ENCODE measurements at places on chromosomes 2 and 18. TPM values are rescaled to one million over a fixed set of nuclear protein-coding genes. Genes with fewer than 3 reads are reported as not detected.

RTP5 gene
- not detected for total RNA-seq

MC5R gene
- not detected for total RNA-seq

TTR gene
- not detected for total RNA-seq

IL18R1 gene
- total RNA-seq: 11.0 TPM

DNA sequence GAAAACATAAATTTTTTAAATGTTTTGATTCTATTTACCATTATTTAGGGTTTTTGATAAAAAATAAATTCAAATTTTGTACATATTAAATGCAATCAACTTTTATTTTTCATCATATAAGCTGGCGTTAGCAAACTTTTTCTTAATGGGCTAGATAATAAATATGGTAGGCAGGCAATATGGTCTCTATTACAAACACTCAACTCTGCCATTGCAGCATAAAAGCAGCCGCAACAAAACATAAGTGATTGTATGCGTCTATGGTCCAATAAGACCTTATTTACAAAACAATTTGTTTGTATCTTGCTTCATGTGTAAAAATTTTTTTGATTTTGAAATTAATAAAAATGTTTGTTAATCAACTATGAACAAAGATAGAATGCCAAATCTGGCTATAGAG is 116.8 kb upstream of the GLI2 start:
- no peak overlapping the region for H3K4me3 ChIP-seq
- no peak for DNase-seq
- no peaks in the 10 kb centered on the region for H3K27me3 ChIP-seq
- no peak overlapping the region for H3K27ac ChIP-seq
- no peaks in the 10 kb centered on the region for H3K36me3 ChIP-seq
- no peaks in the 10 kb centered on the region for H3K4me1 ChIP-seq

DNA sequence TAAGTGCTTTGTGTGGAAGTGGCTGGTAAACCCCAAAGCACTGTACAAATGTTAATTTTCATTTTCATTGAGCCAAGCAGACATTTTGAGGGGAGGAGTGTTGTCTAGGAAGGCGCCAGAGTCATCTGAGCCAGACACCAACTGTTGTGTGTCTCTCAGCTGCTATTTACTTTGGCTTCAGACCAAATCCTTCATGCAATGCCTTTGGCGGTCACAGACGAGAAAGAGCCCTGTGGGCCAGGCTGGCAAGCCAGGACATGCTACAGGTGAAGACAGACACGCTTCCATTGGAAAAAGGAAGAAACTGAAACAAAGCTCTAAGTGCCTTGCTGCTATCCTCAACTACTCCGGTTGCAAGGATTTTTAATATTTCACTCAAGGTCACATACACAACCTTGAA is 115.4 kb upstream of the CDC42EP3 start:
- no peak overlapping the region for H3K27ac ChIP-seq
- H3K4me1 ChIP-seq: peaks cover 2% of the 10 kb centered on the region
- H3K4me3 ChIP-seq: no peak overlapping the region
- H3K27me3 ChIP-seq: no peaks in the 10 kb centered on the region

GRCh38 chr2:218988164-218988563 is 3.2 kb upstream of the FEV start:
- H3K27ac ChIP-seq: no peak overlapping the region
- H3K4me3 ChIP-seq: no peak overlapping the region
- peak; percentile 31 for DNase-seq
- H3K27me3 ChIP-seq: no peaks in the 10 kb centered on the region
- H3K4me1 ChIP-seq: no peaks in the 10 kb centered on the region

DNA sequence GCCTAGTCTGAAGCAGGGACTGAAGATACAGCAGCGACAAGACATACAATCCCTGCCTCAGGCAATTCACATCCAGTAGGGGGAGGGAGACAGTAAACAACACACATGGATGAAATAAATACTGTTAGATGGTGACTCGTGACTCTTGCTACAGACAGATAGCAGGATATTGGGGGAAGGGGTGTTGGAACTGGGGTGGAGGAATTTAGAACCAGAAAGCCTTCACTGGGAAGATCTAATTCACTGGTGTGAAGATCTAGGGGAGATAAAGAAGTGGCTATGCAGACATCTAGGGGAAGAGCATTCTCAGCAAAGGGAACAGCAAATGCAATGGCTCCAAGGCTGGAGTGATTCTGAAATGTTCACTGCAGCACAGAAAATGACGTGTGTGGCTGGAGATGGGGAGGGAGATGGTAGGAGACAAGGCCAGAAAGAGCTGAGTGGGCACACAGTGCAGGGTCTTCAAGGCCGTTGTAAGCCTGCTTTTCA is 52.6 kb upstream of the TMEM163 start:
- H3K4me1 ChIP-seq: no peaks in the 10 kb centered on the region
- DNase-seq: no peak
- no peak overlapping the region for H3K27ac ChIP-seq
- no peaks in the 10 kb centered on the region for H3K36me3 ChIP-seq
- no peaks in the 10 kb centered on the region for H3K27me3 ChIP-seq

GRCh38 chr2:206713746-206714145 is 4.5 kb downstream of the DYTN start:
- H3K4me1 ChIP-seq: no peaks in the 10 kb centered on the region
- H3K27me3 ChIP-seq: peaks cover 2% of the 10 kb centered on the region
- no peaks in the 10 kb centered on the region for H3K36me3 ChIP-seq
- DNase-seq: no peak
- H3K4me3 ChIP-seq: no peak overlapping the region
- H3K27ac ChIP-seq: no peak overlapping the region

DNA sequence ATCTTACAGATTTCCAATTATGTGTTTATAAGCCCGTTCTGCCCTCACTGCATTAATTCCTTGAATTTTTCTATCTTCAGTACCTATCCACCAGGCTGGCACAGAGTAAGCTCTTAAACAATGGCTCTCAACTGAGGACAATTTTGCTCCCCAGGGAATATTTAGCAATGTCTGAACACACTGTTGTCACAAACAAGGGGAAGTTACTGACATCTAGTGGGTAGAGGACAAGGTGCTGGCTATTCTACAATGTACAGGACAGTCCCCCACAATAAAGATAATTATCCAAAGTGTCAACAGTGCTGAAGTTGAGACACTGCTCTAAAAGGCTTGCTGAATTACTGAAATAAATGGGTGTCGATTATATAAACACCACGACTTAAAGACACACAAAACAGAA is 5.0 kb downstream of the NDUFS1 start:
- DNase-seq: no peak
- H3K27ac ChIP-seq: no peak overlapping the region
- no peaks in the 10 kb centered on the region for H3K4me1 ChIP-seq
- H3K36me3 ChIP-seq: peaks cover 3% of the 10 kb centered on the region
- no peak overlapping the region for H3K4me3 ChIP-seq

- no peak overlapping the region for H3K27ac ChIP-seq
- no peaks in the 10 kb centered on the region for H3K27me3 ChIP-seq
- H3K4me1 ChIP-seq: no peaks in the 10 kb centered on the region
- no peaks in the 10 kb centered on the region for H3K36me3 ChIP-seq
- no peak overlapping the region for H3K4me3 ChIP-seq
- no peak for DNase-seq
Measured at GRCh38 chr18:60153376-60153775, 219.2 kb downstream of the MC4R start.

GRCh38 chr2:127463155-127463991 is 45.1 kb downstream of the PROC start:
- H3K27ac ChIP-seq: no peak overlapping the region
- no peak overlapping the region for H3K4me3 ChIP-seq
- DNase-seq: no peak
- peaks cover 2% of the 10 kb centered on the region for H3K36me3 ChIP-seq
- H3K27me3 ChIP-seq: no peaks in the 10 kb centered on the region
- H3K4me1 ChIP-seq: no peaks in the 10 kb centered on the region

DNA sequence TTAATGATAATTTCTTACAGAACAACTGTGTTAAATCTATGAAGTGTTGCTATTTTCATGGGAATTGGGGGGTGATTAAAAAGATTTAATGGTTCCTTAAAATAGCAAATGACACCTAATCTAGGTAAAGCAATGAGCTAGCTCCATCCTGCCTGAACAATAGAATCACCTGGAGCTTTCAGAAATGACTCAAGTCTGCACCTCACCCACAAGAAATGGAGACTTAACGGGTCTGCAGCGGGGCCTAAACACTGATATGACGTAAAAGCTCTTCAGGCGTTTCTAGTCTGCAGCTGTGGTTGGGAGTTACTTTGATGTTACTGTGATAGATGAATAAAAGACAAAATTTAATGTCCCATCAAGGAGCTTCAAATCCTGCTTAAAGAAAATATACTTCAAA is 328.2 kb downstream of the RND3 start:
- H3K4me1 ChIP-seq: no peaks in the 10 kb centered on the region
- no peaks in the 10 kb centered on the region for H3K27me3 ChIP-seq
- no peak for DNase-seq
- no peaks in the 10 kb centered on the region for H3K36me3 ChIP-seq

GRCh38 chr2:112488201-112488600 is 6.2 kb downstream of the TTL start:
- H3K36me3 ChIP-seq: no peaks in the 10 kb centered on the region
- no peak overlapping the region for H3K27ac ChIP-seq
- no peak overlapping the region for H3K4me3 ChIP-seq

GRCh38 chr2:88180605-88181240 is 10.6 kb downstream of the THNSL2 start:
- no peaks in the 10 kb centered on the region for H3K27me3 ChIP-seq
- no peak overlapping the region for H3K4me3 ChIP-seq
- no peaks in the 10 kb centered on the region for H3K4me1 ChIP-seq
- DNase-seq: no peak

DNA sequence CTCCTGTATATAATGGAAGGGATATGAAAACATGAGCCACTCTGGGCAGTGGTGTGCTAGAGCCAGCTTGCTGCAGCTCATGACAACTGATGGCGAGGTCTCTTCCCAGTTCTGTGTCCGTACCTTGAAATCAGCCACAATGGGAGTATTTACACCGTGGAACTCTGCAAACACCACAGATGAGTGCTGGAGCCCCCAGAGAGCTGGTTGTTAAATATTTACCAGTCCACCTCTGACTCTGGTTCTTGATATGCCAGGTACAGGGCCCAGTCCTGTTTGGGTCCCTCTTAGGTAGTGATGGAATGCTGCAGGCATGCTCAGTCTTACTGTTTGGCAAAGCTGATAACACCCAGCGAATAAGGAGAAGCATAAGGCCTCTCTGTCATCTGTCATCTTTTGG is 116.1 kb upstream of the GLI2 start:
- H3K4me1 ChIP-seq: no peaks in the 10 kb centered on the region
- no peaks in the 10 kb centered on the region for H3K27me3 ChIP-seq
- H3K36me3 ChIP-seq: no peaks in the 10 kb centered on the region
- DNase-seq: no peak

- H3K36me3 ChIP-seq: no peaks in the 10 kb centered on the region
- DNase-seq: no peak
- H3K4me1 ChIP-seq: no peaks in the 10 kb centered on the region
- no peak overlapping the region for H3K27ac ChIP-seq
- no peaks in the 10 kb centered on the region for H3K27me3 ChIP-seq
Measured at GRCh38 chr2:98911376-98912154, 24.5 kb downstream of the CRACDL start.

DNA sequence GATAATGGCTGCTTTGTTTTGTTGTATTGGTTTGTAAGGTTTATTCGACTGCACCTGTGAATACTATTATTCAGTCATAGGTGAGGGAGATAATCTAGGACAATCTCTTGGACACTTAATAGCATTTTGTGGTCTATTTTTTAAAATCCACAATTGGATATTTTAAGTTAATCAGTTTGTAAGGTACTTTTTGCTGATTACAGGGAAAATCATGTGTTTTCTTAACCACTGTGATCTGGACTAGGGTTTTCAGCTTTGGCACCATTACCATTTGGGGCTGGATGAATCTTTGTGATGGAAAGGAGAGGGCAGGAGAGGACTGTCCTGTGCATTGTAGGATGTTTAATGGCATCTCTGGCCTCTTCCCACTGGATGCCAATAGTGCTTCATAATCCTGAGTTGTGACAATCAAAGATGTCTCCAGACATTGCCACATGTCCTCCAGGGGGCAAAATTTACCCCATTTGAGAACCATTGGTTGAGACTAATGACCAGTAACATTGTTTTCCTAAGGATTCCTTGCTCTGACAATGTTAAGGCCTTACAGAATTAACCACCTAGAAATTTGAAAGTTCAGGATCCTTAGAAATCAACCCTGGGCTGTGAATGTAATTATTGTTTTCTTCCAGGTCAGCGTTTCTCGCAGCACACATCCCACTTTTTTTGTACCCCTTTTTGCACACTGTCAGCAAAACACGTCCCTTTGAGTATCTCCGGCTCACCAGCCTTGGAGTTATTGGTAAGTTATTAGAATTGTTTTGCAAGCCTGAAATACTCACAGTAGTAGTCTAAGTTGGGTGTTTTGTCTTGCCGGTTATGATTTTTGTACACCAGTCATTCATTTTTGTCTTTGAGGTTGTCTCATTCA is 15.6 kb downstream of the CNOT9 start:
- peaks cover 7% of the 10 kb centered on the region for H3K36me3 ChIP-seq
- no peak overlapping the region for H3K27ac ChIP-seq
- no peak for DNase-seq

DNA sequence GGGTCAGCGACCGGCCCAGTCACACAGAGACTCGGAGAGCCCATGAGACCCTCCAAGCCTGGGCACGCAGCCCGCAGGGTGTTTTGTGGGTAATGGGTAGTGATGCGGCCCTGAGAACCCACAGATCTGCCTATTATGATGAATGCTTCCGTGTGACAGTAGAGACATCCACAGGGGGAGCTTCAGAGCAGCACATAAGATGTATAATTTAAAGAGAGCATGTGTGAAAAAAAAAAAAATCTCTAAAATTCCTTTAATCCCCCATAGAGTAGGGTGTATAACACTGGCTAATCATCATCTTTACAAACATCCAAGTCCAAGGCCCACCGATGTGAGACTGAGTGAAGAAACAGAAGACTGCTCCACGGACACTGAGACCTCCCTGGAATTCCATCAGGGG is 34.6 kb downstream of the BIN1 start:
- no peak for DNase-seq
- no peaks in the 10 kb centered on the region for H3K27me3 ChIP-seq
- H3K36me3 ChIP-seq: no peaks in the 10 kb centered on the region

DNA sequence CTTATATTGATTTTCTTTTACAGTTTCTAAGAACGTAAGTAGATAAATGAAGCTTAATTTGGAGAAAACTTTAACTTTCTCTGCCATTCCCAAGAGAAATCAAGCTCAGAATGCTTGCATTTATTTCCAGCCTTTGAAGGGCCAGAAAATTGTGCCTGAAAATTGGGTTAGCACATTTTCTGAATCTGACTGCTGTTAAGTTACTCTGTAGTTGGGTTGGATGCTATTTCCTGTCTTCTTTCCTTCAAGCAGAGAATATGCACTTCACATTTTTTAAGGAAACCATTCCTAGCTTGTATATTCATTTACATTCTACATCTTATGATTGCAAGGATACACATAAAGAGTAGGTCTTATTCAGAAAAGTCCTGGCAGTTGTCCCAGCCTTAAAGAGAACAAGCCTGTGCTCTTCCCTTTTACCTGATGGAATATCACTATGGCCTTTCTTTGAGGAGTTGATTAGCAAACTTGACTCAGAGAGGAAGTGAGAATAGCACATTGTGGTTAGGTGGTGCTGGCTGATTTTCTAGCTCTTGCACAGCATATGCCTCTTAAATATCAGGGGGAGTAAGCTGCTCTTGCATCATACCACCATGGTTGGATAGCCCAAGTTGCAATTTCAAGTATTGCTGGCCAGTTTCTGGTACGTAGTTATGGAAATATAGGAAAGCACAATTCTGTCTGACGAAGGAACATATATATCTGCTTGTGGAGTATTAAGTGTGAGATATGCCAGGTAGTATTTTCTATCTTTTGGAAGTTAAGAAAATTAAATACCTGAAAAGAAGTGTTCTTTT is 133.7 kb downstream of the COMMD1 start:
- no peaks in the 10 kb centered on the region for H3K27me3 ChIP-seq
- no peaks in the 10 kb centered on the region for H3K36me3 ChIP-seq
- no peaks in the 10 kb centered on the region for H3K4me1 ChIP-seq
- no peak overlapping the region for H3K4me3 ChIP-seq
- no peak for DNase-seq
- no peak overlapping the region for H3K27ac ChIP-seq
